Jurkat, Clone E6-1 (cell line): ENCODE measurements at places on chromosomes 4 and X.

DNA sequence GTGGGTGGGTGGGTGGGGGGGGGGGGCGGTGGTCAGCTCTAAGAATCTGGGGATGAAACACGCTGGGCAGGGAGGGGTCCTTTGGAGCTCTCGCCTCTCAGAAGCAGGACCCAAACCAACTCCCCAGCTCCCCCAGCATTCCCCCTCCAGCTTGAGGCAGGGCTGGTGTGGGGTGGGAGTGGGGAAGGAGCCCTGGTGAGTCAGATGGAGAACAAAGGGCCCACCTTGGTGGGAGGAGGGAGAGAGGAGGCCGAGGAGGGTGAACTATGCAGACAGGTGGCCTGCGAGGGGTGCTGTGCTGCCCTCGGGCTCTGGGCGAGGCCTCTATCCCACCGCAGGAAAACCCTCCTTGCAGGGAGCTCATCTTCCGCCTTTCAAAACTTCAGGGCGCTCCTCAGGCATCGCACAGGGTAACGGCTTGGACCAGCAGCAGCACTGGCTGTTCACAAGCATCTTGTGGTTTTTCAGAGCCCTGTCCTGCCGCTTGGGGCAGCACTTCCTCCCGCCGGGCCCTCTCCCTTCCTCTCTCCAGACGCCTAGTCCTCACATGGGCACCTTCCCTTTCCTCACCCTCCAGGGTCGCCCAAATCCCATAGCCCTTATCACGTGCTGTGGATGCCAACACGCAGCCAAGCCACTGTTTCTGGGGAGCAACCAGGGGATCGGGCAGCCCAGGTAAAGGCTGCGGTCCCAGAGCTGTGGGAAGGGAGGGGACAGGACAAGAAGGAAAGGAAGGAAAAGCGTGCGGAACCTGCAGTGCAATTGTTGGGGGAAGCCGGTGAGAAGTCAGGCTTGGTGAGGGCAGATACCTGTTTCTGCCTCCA lies 34.0 kb upstream of the GRPEL1 start:
- DNase-seq: peak; percentile 24

GRCh38 chr4:105843941-105844340 lies 51.3 kb upstream of the NPNT start:
- DNase-seq: no peak

DNA sequence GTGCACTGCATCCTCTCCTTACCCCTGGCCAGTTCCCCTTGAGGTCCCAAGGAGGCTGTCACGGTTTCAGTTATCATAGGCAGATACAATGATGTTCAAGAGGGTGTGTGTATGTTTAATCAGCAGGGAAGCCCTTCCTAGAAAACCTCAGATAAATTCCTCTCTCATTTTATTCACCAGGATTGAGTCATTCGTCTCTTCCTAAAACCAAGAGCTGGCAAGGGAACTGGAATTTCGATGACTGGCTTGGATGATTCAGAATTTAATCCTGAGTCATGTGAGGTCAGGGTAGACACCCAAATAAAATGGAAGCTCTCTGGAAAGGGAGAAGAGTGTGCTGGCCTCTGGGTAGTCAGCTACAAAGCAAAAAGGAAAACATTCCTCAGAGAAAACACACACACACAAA lies 106.2 kb upstream of the RAPGEF2 start:
- DNase-seq: no peak

DNA sequence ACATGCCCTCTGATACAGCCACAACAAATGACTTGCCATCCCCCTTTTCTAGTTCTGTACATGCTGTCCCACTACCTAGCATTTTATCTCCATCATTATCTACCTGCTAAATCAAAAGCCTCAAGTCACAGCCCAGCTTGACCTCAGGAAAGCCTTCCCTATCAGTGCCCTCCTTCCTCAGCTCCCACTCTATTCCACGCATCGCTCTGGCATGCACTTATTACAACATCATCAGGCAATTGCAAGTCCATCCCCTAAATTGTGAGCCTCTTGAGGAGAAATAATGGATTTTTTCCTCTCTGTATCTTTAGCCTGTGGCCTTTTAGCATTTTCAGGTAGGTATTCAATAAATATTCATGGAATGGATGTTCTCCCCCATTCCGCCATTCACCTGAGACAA lies 5.7 kb downstream of the ARL13A start:
- no peak for DNase-seq

GRCh38 chr4:151325111-151325948 lies at the start of gene SH3D19:
Gene SH3D19, minus strand, starts transcription at chr4:151325605. Its CDS starts 253 bp downstream, at chr4:151325352.
- DNase-seq: no peak

- DNase-seq: no peak
These were observed 4.1 kb upstream of the GPC3 start for GRCh38 chrX:133989490-133989889.

- DNase-seq: no peak
These were observed 12.2 kb upstream of the MTMR1 start for GRCh38 chrX:150680974-150681373.

DNA sequence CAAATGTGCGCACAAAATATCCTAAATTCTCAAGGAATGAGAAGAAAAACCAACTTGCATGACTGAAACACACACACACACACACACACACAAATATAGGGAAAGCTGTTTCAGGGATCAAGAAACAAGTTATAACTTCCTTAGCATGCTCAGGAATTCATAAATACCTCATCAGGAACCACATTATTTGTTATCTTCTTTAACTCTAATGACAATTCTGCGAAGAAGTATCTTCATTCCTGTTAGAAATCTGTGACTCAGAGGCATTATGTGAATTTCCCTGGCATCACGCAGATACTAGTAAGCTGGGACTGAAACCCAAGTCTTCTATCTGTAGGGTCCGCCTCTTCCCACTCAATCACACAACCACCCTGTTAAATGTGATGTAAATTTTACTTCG lies 30.3 kb downstream of the TMPRSS11A start:
- DNase-seq: no peak

DNA sequence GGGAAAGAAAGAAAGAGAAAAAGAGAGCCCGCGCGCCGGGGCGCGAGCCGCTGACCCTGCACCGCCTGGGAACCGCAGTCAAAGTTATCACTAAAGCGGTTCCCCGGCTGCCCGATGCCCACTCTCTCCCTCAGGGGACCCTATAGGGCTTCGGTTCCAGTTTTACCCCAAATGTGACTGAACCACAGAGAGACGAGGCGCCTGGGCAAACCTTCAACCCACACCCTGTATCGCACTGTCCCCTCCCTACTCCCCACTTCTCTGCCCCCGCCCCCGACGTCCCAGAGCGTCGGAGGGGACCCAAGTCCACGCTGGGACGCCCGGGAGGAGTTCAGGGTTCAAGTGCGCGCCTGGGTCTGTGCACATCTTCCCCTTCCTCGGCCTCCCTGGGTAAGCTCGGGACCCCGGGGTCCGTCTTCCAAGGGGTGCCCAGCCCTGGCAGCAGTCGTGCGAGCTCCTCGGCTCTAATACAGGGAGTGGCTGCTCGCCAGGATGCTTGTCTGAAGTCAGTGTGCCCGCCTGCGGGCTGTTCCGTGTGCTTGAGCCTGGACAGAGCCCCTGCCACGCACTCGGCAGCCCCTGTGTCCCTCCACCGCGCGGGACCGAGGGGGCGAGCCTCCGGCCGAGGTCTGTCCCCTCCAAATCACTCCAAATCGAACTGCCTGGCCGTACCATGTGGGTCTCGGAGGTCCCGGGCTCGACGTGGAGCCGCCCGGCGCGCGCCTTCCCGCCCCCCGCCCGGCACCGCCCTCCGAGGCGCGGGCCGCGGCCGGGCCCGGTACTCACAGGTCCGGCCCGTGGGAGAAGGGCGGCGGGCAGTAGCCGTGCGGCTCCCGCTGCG lies 960 bp downstream of the TRPC3 start:
- no peak for DNase-seq

DNA sequence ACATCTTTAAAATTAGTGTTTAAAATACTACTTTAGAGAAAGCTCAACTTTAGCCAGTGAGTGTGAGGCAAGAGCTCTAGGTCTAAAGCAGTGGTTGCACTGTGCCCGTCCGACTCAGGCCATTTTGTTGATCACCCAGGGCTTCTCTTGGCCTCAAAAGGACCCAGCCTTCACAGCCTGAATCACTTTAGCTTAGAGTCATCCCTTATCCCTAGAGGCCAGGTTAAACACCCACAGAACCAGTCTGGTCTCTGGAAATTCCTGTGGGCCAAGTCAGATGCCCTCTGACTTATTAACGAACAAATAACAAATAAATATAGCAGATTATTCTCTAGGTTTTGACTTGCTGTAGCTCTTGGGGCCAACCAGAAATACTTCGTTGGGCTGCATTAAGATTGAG lies 102.3 kb downstream of the WWC2 start:
- DNase-seq: no peak

- no peak for DNase-seq
These were observed 259.1 kb downstream of the SH2D1A start for GRCh38 chrX:124605511-124605910.

GRCh38 chrX:97844161-97844560 lies 960.5 kb downstream of the RPA4 start:
- DNase-seq: no peak

DNA sequence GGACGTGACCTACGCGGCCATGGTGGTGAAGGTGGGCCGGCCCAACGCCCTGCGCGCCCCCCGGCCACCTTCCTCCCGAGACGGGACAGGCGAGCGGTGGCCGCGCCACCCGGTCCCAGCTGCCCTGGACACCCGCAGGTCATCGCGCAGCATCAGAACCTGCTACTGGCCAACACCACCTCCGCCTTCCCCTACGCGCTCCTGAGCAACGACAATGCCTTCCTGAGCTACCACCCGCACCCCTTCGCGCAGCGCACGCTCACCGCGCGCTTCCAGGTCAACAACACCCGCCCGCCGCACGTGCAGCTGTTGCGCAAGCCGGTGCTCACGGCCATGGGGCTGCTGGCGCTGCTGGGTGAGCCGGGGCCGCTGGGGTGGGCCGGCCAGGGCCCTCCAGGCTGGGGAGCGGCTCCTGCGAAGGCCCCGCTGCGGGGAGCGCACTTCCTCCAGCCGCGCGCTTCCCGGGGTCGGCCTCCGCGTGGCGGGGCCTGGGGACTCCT lies 9.0 kb upstream of the SLC26A1 start:
- no peak for DNase-seq

DNA sequence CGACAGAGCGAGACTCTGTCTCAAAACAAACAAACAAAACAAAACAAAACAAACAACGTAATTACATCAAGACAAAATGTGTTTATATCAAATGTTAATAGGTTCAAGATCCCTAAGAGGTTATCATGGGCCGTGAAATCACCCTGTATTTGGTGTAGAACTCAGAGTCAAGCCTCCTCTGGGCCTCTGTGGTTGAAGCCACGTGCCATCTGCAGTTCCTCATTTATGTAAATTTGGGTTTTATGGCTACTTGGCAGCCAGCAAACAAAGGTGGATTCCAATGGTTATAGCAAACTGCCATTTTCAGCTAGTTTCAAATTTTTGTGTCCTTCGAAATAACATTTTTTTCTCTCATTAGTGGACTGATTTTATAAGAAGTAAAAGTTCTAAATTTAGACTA lies 16.4 kb downstream of the NSDHL start:
- DNase-seq: no peak

DNA sequence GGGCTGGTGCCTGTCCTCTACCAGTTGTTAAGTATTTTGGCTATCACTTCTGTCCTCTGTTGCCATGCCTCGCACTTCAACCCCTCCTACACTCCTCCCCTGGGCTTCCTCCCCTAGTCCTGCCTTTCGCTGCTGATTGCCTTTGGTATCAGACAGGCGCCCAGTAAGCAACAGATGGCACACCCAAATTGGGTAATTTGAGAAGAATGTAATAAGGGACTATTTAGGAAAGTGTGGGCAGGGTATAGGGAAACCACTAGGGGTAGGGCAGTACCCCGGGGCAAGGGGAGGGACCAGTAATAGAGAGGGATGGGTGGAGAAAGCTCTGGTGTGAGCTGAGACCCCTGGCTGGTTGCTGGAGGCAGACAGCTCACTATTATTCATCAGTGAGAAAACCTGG lies 172.7 kb upstream of the USP9X start:
- DNase-seq: no peak

DNA sequence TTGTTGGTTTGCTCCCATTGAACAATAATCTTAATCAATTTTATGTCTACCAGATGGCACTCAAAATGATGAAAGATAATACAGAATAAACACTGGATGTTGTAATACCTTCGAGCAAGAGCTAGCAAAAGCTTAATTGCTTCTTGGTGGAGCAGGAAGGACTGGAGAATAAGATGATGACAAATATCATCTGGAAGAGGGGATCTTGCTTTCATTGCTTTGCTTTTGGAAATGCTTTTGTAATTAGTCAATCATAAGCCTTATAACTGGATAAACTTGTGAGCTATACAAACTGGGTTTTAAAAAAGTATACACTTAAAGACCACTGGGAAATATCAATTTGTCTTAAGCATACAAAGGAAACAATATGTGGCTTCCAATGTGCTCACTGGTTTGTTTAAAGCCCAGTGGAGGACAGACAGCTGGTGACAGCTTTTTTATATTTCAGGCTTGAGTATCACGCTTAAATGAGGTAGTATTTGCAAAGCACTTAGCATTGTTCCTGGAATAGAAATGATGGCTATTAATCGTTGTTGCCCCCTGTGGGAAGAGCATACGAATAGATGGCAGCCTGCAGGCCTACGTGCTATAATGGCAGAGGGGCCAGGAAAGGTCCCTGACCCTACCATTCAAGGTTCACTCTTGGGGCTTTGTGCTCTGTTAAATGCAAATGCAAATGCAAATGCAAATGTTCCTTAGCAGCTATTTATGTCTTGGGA lies 61.2 kb downstream of the TMEM150C start:
- DNase-seq: no peak

DNA sequence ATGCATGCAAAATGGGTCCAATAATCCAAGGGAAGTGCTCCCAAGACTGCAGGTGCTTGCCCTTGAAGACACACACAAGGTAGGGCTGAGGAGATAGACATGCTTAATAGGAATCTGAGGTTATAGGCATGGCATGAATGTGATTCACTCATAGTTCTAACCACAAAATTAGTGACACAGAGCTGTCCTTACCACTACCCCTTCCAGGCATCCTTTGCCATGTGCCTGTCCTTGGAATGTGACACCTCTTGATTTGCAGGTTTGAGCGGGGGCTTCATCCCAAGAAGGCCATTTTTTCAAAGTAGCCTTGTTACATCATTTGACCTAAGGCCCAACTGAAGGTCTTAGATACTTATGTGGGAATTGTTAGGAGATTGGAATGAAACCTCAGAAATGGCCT lies 112.5 kb downstream of the CCNG2 start:
- no peak for DNase-seq

GRCh38 chr4:24719615-24720014 lies 75.8 kb upstream of the SOD3 start:
- no peak for DNase-seq

DNA sequence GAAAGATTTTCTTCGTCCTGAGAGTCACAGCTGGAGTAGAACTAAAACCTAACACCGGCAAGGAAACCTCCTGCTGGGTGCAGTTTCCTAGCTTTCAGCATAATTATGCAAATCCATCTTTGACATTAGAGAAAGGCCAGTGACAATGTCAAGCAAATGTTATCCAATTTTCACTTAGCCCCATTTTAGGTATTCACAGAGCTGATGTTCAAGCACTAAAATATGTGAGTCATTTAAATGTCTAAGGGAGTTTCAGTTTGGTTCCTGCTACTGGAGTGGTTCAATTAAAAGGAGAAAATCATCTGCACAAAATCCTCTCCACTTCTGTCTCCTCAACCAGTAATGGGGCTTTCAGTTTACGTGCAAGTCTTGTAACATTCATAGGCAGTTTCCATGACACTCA lies 37.1 kb upstream of the AMOT start:
- no peak for DNase-seq

- no peak for DNase-seq
These were observed 828.3 kb downstream of the TECRL start for GRCh38 chr4:63580796-63581475.
